ENCODE measurements at places on chromosomes 11 and 22.

- DNase-seq = no peak
Observed at GRCh38 chr11:103476874-103477273, 367.6 kb downstream of the DYNC2H1 start.

DNA sequence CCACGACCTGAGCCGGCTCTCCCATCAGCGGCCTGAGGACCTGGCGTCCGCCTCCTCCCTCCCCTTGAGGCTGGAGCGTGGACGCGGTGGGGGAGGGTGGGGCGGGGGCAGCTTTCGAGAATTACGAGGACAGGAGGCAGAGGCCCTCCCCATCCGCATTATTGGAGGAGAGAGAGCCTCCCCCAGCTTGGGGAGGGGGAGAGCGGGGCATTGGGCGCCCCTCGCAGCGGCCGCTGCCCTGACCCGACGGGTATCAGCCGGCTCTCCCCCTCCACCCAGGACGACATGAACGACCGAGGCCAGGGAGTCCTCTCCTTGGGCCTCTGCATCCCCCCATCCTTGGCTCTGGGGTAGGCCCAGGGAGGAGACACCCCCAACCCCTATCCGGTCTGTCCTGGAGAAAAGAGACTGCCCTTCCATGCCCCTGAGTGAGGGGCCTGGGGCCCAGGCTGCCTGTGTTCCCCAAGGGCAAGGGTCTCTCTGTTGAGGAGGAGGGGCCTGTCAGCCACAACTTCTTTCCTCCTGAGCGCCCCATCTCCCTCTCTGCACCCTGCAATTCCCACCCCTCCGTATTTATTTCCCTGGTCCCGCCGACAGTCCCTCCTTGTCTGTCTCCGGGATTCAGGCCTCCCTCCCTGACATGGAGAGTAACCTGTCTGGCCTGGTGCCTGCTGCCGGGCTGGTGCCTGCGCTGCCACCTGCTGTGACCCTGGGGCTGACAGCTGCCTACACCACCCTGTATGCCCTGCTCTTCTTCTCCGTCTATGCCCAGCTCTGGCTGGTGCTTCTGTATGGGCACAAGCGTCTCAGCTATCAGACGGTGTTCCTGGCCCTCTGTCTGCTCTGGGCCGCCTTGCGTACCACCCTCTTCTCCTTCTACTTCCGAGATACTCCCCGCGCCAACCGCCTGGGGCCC is 495 bp downstream of the GPR137 start:
- no peak for DNase-seq

DNA sequence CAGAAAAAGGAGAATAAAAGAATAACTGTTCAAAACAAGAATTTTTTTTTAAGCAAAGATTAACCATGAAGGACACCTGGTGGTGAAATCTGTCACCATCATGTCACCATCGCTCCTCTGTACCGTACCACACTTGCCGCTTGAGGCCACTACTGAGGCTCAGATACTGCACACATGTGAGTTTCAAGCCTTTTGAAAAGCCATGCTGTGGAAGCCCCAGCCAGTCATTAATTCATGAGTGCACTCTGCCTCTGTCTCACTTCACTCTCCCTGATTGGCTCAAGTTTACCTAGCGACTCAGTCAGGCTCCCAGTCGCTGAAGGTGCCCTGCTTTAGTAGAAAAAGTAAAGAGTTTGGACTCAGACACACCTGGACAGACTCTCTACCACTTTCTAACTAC is 6.6 kb upstream of the MS4A12 start:
- no peak for DNase-seq

DNA sequence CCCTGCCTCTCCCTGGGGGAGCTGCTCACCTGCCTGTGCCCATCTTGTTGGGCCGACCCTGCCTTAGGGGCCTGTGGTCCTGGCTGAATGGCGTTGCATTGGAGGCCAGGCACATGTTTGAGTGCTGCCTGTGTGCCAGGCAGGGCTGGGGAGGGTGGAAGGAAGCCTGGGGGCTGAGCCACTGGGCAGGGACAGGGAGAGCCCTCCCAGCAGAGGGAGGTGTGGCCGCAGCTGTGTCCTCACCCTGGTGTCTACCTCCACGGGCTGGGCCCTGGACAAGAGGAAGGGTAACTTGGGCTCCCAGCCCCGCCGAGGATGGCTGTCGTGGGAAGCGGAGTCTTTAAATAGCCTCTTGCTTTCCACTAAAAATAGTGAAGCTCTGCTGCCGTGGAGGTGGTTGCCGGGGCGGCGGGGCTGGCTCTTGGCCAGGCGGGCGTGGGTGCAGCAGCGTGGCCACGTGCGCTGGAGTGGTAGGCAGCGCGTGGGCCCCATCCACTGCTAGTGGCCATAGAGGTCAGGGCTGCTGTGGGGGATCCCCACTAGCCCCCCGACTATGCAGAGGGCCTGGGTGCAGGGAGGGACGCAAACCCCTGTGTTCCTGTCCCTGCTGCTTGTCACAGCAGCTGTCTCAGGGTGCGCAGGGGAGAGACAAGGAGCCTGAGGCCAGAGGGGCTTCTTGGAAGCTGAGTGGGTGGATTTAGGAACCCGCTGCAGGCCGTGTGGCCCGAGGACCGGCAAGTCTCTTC is 6.2 kb downstream of the ZDHHC8 start:
- DNase-seq = no peak

GRCh38 chr22:19831016-19831415 is 23.7 kb downstream of the GNB1L start:
- no peak for DNase-seq

GRCh38 chr22:23182309-23183060 is 2.2 kb downstream of the BCR start:
- DNase-seq = no peak

DNA sequence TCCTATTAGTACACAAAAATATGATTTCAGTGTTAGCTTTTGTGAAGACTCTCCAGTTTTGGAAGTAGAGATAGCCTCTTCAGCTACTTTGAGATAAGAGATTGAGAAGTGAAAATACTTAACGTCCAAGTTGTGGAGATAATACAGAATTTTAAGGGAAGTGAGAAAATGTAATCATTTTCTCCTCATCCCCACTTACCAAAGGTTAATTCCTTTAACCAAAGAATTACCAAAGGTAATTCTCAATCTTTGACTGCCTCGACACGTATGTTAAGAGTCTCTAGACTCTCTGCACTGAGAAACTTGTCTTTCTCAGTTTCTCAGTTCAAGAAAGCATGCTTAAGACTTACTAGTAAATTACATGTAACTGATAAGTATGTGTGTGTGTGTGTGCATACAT is 15.3 kb downstream of the C11orf54 start:
- no peak for DNase-seq

DNA sequence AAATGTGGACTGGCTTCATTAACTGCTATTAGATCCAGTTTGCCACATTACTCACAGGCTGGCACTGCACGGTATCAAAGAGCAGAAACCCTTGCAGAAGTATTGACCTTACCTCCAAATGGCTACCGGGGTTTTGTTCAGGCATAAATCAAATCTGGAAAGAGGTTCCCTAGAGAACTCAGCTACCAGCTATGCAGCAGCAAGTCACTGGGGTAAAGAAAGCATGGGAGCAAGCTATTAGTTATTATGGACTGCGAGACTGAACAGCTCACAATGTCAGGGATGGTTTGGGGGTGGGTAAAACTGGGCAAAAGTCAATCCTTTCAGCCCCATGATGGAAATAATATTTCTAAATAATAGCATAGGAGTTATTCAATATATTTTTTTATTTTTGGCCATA is 128.1 kb downstream of the FANCF start:
- no peak for DNase-seq

DNA sequence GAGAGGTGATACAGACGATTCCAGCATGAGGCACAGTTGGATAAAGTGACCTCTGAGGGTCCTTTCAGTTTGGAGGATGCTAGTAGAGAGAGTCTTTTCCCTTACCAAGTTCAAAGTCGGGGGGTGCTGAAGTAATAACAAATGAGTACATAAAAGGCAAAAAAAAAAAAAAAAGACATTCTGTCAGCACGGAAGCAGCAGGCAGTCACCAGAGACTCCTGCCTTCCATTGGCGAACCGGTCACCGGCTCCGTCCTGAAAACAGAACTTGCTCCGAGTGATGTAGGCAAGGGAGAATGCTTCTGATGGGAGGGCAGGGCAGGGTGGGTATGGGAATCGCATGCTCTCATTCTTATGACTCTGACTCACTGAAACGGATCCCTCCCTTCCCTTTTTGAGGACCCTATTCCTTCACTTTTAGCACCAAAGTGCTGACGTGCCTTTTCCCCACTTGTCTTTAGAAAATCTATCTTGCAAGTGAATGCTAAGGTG is 65.9 kb downstream of the PRR5L start:
- peak; percentile 92 for DNase-seq

DNA sequence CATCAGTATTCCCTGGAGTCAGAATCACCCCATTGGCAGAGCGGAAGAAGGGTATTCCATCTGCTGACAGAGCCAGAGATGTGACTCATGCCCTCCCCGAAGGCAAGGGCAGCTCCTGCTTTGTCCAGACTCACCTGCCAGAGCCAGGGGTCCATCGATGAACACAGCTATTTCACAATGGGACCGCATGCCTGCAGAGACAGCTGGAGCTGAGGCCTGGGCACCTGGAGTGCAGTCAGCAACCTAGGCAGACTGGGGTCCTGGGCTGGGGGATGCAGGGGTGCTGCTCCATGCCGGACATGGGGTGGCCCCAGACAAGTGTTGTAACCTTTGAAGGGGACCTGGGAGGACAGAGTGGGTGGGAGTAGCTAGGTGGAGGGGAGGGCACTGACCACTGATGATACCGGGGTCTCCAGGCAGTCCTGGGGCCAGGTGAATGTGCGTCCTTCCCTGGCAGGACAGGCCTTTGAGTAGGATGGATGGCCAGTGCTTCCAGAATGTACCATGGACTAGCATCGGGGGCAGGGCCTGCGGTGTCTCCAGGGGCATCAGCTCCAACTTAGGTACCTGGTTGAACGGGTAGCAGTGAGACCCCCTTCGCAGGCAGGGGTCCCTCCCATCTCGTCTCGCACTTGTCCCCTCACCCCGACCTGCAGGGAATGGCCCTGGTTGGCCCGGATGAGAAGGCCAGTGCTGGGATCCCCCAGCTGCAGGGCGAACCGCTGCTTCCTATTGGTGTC is 1.7 kb downstream of the TRPT1 start:
- no peak for DNase-seq

DNA sequence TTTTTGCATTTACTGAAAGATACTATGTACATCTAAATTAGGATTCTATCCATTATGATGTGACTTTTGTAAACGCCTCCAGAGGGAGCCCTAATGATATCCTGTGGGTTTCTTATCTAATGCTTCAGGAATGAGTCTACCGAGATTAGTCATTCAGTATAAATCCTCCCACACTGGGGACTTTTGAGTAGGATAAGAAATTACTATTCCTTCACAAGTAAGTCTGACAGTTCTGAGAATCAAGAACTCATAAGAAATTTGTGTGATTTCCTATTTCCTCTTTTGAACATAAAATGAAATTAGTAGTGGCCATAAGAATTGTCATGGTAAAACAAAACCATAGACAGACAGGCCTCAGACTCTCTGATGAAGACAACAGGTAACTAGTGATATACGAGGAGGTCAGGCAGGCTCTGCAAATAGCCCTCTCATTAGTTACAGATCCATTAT is 10.0 kb upstream of the OR5M1 start:
- no peak for DNase-seq

DNA sequence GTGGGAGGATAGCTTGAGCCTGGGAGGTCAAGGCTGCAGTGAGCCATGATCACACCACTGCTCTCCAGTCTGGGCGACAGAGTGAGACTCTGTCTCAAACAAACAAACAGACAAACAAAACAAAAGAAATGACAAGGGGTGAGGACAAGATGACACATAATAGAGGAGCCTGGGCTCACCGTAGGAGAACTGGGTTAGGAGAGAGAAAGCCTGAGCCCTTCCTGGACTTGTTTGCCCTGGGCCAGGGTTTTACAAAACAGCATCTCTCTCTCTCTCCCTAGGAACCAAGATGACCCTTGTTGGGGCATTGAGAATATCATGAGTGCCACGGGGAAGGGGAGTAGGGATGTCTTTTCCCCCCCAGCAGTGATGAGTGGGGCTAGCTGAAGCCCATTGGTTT is 15.7 kb downstream of the ROBO3 start:
- no peak for DNase-seq

DNA sequence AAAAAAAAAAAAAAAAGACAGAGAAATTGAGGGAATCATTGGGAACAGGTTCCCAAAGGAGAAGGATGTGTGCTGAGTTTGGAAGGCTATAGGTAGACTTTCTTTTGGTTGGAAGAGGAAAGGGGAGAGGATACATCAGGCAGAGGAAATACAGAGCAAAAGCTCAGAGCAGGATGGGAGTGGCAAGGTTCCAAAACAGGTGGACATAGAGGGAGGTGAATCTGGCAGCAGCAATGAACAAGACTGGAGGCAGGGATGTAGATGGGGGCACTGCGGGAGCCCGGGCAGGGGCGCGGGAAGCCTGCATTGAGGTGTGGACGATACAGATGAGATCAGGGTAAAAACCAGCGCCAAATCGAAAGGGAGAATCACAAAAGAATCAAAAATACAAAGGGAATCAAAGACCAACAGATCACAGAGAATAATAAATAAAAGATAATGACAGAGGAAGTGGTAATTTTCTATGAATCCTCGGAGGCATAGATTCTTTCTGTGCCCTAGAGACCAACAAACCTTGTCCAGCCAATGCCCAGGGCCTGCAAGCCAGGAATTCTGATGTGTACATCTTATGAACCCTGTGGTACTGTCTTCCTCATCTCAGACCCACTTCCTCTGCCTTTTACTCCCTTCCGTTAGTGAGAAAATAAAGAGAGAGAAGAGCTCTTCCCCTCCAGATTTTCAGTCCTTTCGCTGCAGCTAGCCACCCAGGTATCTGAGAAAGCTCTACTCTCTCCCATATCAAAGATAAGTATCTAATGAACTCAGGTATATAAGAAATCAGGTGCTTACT is 70.3 kb downstream of the SLC1A2 start:
- no peak for DNase-seq

DNA sequence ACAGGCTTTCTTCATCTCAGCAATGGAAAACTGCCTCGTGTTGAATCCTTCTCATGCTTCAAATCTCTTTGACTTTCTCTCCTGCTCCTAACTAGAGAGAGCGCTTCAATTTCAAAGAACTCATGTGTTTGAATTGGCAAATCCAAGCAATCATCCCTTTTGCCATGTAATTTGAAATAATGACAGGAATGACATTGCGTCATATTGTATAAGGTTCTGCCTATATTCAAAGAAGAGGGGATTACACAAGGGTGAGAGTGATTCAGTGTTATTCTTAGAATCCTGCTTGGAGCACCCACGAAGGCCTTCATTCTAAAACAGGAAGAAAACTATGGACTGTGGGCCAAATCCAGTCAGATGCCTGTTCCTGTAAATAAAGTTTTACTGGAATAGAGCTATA is 720.6 kb downstream of the JRKL start:
- no peak for DNase-seq
